Mesothelial cell of epicardium (in vitro differentiated cells): ENCODE measurements at places on chromosomes 16 and 17. TPM values are rescaled to one million over a fixed set of nuclear protein-coding genes. Genes with fewer than 3 reads are reported as not detected.

DNA sequence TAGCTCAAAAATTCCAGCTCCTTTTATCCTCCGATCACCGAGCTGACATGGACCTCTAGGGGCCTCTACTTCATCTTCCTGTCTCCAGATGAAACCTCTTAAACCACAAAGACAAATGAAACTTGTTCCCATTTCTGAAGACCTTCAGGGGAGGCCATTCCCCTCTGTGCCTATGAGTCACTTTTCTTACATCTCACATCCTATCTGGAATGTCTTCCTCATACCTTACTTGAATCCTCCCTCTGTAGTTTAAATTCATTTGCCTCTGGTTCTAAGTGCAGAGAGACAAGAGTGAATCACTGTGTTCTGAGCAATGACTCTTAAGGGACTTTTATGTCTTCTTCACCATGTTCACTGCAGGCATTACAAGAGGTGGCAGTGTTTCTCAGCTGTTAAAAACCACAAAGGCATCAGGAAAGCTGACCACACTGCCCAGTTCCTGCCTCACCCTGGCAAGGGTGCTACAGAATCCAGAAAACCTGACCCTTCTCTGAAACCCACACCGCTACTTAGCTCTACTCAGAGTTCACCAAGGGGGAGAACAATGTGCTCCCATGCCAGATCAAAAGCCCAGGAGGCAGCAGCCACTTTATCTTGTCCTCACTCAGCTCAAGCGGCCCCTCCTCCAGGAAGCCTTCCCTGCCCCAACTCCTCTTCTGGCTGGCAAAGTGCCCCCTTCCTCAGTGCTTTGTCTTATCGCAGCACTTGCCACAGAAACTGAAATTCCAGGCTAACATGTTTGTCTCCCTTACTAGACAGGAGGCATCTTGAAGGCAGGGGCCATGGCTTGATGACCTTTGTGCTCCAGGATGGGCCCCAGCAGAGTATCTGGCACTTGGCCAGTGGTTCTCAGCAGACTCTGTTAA lies 6.4 kb downstream of the CUEDC1 start:
- no peak overlapping the region for H3K4me3 ChIP-seq
- H3K4me1 ChIP-seq = peaks cover 78% of the 10 kb centered on the region
- H3K36me3 ChIP-seq = no peaks in the 10 kb centered on the region
- no peaks in the 10 kb centered on the region for H3K27me3 ChIP-seq
- H3K27ac ChIP-seq = peak overlapping the region; percentile 99
- DNase-seq = no peak

The TBC1D28 gene
- total RNA-seq = 0.18 to 0.52 TPM (median 0.45 TPM) in 3 replicates

GRCh38 chr16:64481497-64481896 lies 640.4 kb downstream of the CDH11 start:
- no peak overlapping the region for H3K4me3 ChIP-seq
- peaks cover 22% of the 10 kb centered on the region for H3K4me1 ChIP-seq
- H3K27me3 ChIP-seq = no peaks in the 10 kb centered on the region
- no peak for DNase-seq
- peak overlapping the region; percentile 48 for H3K27ac ChIP-seq

The HSD11B2 gene
- 3.0 to 4.1 TPM (median 3.7 TPM) in 3 replicates for total RNA-seq

DNA sequence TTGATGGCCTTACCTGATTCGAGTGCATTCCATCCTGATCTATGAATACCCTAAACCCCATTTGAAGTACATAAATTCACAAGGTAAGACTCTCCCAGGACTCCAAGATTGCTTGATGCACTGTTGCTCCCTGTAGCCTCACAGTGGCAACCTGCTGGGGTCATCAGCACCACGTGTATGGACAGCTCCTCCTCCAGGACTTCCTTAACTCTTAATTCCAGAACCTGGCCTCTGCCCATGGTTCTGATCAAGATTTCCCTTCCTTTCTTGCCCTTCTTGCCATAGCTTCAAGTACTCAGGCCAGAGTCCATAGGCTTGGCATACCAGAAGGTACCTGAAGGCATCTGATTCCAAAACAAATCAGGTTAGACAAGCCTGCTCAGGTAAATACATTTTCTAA lies 34.0 kb upstream of the NLK start:
- H3K4me1 ChIP-seq = no peaks in the 10 kb centered on the region
- no peaks in the 10 kb centered on the region for H3K36me3 ChIP-seq
- H3K27ac ChIP-seq = no peak overlapping the region
- no peak overlapping the region for H3K4me3 ChIP-seq

DNA sequence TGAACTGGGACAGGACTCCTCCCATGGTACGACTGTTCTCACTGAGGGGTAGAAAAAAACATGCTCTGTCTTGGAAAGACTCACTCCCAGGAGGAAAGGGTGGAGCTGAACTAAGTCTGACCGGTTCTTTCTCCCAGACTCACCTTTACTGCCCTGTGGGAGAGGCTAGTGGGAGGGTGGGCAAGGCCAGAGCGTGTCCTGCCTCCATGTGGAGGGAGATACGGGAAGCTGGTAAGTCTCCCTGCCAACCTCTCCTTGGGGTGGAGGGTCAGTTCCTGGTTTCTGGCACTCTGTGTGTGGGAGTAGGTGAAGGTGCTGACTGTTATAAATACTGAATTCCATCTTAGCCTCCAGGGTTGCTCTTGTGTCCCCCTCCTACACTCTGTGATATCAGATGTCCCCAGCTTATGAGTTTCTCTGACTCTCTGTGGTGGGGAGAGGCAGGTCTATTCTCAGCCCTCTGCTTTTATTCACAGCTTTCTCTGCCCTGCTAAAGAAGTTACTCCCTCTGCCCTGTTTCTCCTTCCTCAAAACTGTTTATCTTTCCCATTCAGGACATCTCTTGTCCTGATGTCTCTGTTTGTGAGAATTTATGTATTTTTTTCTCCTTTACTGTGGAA lies 26.9 kb upstream of the FAM20A start:
- no peak for DNase-seq
- no peak overlapping the region for H3K4me3 ChIP-seq

The ARSG gene
- 7.8 to 11.4 TPM (median 9.0 TPM) in 3 replicates for total RNA-seq

The ABCC3 gene
- 0.44 to 1.2 TPM (median 0.93 TPM) in 3 replicates for total RNA-seq

- H3K4me1 ChIP-seq = peaks cover 8% of the 10 kb centered on the region
- H3K36me3 ChIP-seq = no peaks in the 10 kb centered on the region
- H3K27ac ChIP-seq = no peak overlapping the region
- peaks cover 57% of the 10 kb centered on the region for H3K27me3 ChIP-seq
- peak overlapping the region; percentile 35 for H3K4me3 ChIP-seq
Measured at GRCh38 chr17:35793257-35793656, 2.2 kb downstream of the MMP28 start.

DNA sequence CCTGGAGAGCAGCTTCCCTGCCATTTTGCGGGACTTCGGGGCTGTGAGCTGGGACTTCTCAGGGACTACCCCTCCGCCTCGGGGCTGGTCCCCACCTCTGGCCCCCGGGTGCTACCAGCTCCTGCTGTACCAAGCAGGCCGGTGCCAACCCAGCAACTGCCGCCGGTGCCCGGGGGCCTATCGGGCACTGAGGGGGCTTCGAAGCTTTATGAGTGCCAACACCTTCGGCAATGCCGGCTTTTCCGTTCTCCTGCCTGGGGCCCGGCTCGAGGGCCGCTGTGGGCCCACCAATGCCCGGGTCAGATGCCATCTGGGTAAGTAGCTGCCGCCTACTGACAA lies 1.3 kb downstream of the ASPHD1 start:
- H3K4me3 ChIP-seq = peak overlapping the region; percentile 53
- H3K36me3 ChIP-seq = peaks cover 3% of the 10 kb centered on the region
- H3K27me3 ChIP-seq = peaks cover 39% of the 10 kb centered on the region
- peaks cover 28% of the 10 kb centered on the region for H3K4me1 ChIP-seq
- DNase-seq = no peak
- peak overlapping the region; percentile 39 for H3K27ac ChIP-seq

- H3K27me3 ChIP-seq = peaks cover 63% of the 10 kb centered on the region
- no peaks in the 10 kb centered on the region for H3K36me3 ChIP-seq
- H3K4me1 ChIP-seq = peaks cover 39% of the 10 kb centered on the region
- peak overlapping the region; percentile 18 for H3K4me3 ChIP-seq
Measured at GRCh38 chr16:49528060-49528865, 154.7 kb downstream of the C16orf78 start.

DNA sequence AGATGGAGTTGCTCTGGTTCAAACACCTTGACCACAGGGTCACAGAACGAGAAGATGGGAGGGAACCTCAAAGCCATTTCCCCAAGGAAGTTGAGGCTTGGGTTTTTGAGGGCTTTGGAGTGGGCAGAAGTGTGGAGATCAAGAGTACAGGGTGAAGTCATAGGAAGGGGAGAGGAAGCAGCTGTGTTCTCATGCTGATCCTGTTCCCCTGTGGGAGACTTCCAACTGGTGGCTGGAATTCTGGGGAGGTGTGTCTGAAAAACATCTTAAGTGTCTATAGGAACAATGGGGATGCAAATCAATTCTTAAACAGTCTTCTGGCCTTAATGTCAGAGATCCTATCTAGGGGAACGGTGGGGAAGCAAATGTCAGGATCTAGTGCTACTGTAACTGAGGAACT lies 38.8 kb upstream of the HSBP1 start:
- no peak overlapping the region for H3K27ac ChIP-seq
- no peaks in the 10 kb centered on the region for H3K36me3 ChIP-seq
- no peak overlapping the region for H3K4me3 ChIP-seq
- DNase-seq = no peak
- H3K27me3 ChIP-seq = peaks cover 15% of the 10 kb centered on the region

GRCh38 chr16:11263737-11264136 lies 5.4 kb downstream of the TNP2 start:
- no peak overlapping the region for H3K27ac ChIP-seq
- no peak overlapping the region for H3K4me3 ChIP-seq
- H3K36me3 ChIP-seq = no peaks in the 10 kb centered on the region
- peaks cover 11% of the 10 kb centered on the region for H3K4me1 ChIP-seq
- no peak for DNase-seq

GRCh38 chr16:31467151-31467773 lies 4.7 kb upstream of the TGFB1I1 start:
- DNase-seq = no peak
- no peak overlapping the region for H3K27ac ChIP-seq
- H3K4me1 ChIP-seq = peaks cover 8% of the 10 kb centered on the region
- peaks cover 20% of the 10 kb centered on the region for H3K36me3 ChIP-seq

The PRKAR1A gene
- total RNA-seq = 268 to 276 TPM (median 268 TPM) in 3 replicates

DNA sequence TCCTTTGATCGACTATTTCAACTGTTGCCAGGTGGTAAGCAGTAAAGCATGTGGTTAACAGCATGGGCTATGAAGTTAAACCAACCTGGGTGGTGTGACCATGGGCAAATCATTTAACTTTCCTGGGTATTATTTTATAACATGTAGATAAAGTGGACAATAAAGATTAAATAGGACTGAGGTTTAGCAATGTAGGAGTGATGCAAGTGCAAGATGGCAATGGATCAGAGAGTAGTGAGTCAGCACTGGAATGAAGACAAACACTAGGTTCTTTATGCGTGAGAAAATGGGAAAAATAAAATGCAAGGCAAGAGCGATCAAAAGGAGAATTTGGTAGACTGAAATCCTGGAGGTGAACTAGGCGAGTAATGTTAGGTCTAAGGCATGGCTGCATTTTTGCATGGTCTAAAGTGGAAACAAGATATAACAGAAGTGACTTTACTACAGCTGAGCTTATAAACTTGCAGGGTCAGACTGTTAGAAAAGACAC lies 222.4 kb upstream of the AXIN2 start:
- DNase-seq = no peak
- H3K4me3 ChIP-seq = no peak overlapping the region
- H3K27ac ChIP-seq = peak overlapping the region; percentile 15
- no peaks in the 10 kb centered on the region for H3K27me3 ChIP-seq
- H3K36me3 ChIP-seq = peaks cover 10% of the 10 kb centered on the region
- H3K4me1 ChIP-seq = peaks cover 30% of the 10 kb centered on the region

- peaks cover 21% of the 10 kb centered on the region for H3K36me3 ChIP-seq
- H3K27me3 ChIP-seq = peaks cover 20% of the 10 kb centered on the region
- H3K4me3 ChIP-seq = peak overlapping the region; percentile 83
- H3K27ac ChIP-seq = peak overlapping the region; percentile 76
- peaks cover 26% of the 10 kb centered on the region for H3K4me1 ChIP-seq
Measured at GRCh38 chr16:55480228-55480655, 1.2 kb downstream of the MMP2 start.

DNA sequence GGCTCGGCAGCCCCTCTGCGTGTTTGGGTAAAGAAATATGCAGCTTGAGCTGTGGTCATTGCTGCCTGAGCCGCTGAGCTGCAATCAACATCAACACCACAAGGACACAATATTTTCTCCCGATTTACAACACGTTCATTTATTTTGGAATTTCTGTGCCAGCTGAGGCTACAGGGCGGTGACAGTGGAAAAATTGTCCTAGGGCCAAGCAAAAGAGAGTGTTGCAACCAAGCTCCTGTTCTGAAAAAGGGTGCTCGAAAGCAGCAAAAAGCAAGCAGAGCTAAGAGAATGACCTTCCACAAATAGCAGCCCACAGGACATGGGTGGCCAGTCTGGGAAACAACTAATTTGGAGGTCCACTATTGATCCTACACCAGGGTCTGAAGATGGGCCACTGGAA lies 35.4 kb upstream of the NOG start:
- H3K36me3 ChIP-seq = no peaks in the 10 kb centered on the region
- H3K4me3 ChIP-seq = no peak overlapping the region
- H3K4me1 ChIP-seq = no peaks in the 10 kb centered on the region
- H3K27me3 ChIP-seq = peaks cover 2% of the 10 kb centered on the region

DNA sequence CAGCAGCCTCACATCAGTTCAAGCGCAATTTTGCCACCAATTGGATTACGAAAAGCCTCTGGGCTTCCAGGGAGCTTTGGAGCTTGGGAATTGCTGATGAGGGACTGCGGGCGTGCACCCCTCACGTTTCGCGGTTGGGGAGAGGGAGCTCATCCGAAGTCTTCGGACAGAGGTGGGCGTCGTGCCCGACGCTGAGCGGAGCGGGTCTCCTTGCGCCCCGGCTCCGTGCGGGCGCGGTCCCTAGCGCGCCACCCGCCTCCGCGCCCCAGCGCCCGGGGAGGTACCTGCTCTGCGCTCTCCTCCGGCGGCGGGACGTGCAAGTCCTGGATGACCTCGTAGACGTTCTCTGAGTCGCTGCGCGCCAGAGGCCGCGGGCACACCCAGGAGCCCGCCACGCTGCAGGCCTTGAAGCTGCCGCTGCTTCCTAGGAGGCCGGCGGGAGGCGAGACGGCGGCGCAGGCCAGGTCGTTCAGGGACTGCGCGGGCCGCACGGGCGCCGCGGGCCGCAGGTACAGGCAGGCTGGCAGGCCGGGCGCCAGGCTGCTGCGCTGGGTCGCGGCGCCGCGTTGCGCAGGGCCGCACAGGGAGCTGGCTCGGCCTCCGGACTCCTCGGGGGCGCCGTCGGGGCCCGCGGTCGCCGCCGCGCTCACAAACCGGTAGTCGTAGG lies 3.2 kb downstream of the ARHGAP27 start:
- H3K36me3 ChIP-seq = no peaks in the 10 kb centered on the region
- H3K27me3 ChIP-seq = peaks cover 68% of the 10 kb centered on the region
- no peak for DNase-seq
- peaks cover 36% of the 10 kb centered on the region for H3K4me1 ChIP-seq
- H3K27ac ChIP-seq = no peak overlapping the region
- H3K4me3 ChIP-seq = peak overlapping the region; percentile 40

GRCh38 chr17:16873174-16874035 lies 98.5 kb downstream of the TNFRSF13B start:
- DNase-seq = no peak
- no peaks in the 10 kb centered on the region for H3K27me3 ChIP-seq
- no peak overlapping the region for H3K27ac ChIP-seq
- H3K36me3 ChIP-seq = no peaks in the 10 kb centered on the region
- H3K4me3 ChIP-seq = no peak overlapping the region

GRCh38 chr17:28367641-28368305 lies 2.3 kb downstream of the VTN start:
- no peaks in the 10 kb centered on the region for H3K36me3 ChIP-seq
- peaks cover 6% of the 10 kb centered on the region for H3K4me1 ChIP-seq
- no peak for DNase-seq
- H3K27ac ChIP-seq = no peak overlapping the region
- H3K4me3 ChIP-seq = no peak overlapping the region

GRCh38 chr17:80509311-80509710 lies 32.9 kb upstream of the NPTX1 start:
- H3K4me3 ChIP-seq = no peak overlapping the region
- no peaks in the 10 kb centered on the region for H3K4me1 ChIP-seq
- DNase-seq = no peak
- no peak overlapping the region for H3K27ac ChIP-seq
- no peaks in the 10 kb centered on the region for H3K36me3 ChIP-seq
- H3K27me3 ChIP-seq = peaks cover 39% of the 10 kb centered on the region
